ENCODE measurements at places on chromosomes 1 and 21.

DNA sequence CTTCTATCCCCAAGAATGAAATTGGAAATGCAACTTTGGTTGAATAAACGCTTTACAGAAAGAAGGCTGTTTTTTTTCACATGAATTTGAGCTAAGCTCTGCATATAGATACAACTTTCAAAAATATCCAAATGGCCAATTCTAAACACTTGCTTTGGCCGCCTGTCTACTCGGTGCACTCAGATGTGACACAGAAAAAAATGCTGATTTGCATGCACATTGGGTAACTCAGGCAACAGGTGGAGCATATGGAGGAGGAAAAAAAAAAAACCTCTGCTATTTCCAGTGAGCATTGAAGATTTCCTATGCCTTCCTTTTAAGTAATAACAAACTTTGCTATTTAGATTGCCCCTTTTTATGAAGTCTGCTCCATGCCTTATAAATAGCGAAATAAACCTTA, 262.5 kb downstream of the GRIK1 start:
- DNase-seq, result no peak

GRCh38 chr1:209805875-209806760, at the start of gene IRF6:
IRF6 (minus strand) TSS chr1:209806142; CDS start chr1:209801413, 4,729 bp downstream.
- DNase-seq, result no peak

- no peak for DNase-seq
Observed at GRCh38 chr1:6353619-6353954, 40.0 kb downstream of the ACOT7 start.

DNA sequence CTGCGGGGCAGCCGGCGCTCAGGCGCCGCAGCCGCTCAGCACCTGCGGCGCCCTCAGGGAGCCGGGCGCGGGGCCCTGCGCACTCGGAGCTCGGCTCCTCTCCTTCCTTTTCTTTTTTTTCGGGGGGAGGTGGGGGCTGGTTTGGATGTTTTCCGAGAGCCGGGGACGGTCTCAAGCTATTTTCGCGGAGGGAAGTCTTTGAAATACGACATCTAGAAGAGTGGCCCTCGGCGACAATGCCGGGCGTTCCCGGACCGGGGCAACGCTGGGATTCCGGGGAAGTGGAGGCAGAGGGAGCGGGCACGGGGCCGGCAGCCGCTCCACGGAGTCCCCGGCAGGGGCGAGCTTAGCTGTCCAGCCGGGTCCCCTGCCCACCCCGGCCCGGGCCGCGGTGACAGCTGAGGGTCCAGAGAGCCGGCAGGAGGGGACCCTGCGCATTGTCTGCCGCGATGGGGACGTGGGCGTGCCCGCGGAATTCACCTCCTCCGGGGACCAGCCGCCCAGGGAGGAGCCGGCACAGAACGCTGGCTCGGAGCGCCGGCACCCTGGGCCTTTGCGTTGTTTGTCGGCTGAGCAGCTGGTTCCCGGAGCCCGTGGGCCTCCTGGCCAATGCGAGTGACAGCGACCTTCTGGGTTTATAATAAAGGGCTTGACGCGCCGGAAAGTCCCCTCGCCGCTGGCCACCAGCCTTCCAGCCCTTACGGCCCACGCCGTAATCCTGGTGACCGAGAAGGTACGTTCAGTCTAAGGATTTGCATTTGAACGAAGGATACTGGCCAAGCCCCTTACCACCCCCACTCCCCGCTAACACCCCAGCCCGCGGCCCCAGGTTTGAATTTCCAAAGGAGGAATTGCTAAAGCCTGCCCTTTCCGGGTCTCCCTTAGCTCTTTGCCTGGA, 582 bp downstream of the SLC37A1 start:
- DNase-seq, result peak; percentile 43

All from Daoy (cell line).